ENCODE measurements at places on chromosomes 3 and 15.

DNA sequence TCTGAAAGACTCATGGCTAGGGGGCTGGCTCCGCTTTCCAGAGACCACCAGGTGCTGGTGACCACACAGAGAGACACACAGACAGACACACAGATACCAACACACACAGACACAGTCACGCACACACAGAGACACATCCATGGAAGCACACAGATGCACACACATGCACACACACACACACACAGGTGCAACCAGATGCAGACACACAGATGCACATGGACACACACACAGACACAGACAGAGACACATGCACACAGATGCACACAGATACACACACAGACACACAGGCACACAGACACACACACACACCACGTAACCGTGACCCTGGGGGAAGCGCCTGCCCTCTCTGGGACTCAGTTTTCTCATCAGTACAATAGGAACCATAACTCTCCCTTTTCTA is 132.2 kb downstream of the WNT7A start:
- DNase-seq: no peak

DNA sequence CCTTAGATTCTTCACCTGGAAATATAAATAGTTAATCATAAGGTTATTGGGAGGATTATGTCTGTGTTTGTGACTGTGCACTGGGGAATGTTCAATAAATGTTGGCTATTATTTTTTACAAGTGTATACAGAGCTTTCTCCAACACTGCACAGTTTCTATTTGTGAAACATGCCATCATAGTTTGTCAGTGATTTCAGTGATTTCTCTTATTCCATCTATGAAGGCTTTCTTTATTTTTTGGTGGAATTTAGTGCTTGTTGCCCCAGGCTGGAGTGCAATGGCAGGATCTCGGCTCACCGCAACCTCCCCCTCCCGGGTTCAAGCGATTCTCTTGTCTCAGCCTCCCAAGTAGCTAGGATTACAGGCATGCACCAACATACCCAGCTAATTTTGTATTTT is 545.0 kb upstream of the GRM7 start:
- no peak for DNase-seq

- DNase-seq: no peak
Observed at GRCh38 chr3:61425356-61425755, 136.0 kb upstream of the PTPRG start.

DNA sequence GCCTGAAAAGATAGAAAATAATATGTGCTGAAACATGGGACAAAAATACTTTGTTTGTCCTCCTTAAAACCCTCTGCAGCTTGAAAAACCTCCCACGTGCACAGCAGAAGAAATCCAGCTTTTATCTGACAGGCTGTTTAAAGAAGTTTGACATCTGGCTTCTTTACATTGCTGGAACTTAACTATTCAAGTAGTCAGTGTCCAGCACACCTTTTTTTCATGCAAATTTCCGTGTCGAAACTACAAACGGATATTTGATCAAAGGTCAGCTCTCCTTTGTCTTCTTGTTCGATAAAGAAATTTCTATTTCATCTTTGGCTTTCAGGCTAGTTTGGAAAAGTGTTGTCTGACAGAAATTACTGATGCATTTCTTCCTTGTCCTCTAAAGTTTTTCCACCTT is 66.8 kb upstream of the KBTBD8 start:
- DNase-seq: no peak

GRCh38 chr3:172189987-172190603 is 150.7 kb downstream of the FNDC3B start:
- DNase-seq: peak; percentile 25

DNA sequence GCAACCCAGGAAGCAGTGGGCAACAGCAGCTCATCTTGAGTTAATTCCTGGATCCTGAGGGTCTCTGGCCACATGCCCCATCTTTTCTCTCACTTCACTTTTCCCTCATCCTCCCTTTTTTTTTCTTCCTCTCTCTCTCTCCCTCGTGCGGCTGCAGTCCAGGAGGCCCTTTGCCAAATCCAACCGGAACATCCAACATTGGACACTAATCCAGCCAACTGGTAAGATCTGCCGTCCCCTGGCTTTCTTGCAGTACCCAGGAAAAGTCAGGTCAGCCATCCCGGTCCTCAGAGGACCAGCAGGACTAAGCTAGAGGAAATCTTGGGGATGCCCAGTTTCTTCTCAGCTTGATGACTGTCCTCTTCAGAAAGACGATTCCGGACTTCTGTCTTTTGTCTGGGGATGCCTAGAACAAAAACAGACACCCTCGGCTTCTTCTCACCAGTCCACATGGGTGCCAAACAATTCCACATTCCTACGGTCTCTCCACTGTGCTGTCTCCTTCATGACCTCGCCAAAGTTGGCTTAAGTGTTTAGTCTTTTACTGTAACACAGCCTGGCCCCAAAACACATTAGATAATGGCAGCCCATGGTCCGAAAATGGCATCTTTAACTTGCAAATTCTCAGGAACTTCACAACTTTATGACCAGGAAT is 115.6 kb downstream of the GSK3B start:
- no peak for DNase-seq

- no peak for DNase-seq
Observed at GRCh38 chr3:156093964-156094363, 26.4 kb upstream of the KCNAB1 start.

DNA sequence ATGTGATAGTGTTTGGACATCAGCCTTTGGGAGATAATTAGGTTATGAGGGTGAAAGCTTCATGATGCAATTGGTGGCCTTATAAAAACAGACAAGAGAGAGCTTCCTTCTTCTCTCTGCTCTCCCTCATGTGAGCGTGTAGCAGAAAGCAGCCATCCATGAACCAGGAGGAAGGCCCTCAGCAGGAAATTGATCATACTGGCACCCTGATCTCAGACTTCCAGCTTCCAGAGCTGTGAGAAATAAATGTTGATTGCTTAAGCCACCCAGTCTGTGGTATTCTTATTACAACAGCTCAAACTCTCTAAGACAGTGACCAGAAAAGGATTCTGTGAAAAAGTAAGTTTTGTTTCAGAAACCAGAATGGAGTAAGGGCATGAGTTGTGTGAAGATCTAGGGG is 13.3 kb downstream of the STAC start:
- no peak for DNase-seq

- DNase-seq: no peak
Observed at GRCh38 chr15:81398456-81398855, 24.4 kb upstream of the TMC3 start.

DNA sequence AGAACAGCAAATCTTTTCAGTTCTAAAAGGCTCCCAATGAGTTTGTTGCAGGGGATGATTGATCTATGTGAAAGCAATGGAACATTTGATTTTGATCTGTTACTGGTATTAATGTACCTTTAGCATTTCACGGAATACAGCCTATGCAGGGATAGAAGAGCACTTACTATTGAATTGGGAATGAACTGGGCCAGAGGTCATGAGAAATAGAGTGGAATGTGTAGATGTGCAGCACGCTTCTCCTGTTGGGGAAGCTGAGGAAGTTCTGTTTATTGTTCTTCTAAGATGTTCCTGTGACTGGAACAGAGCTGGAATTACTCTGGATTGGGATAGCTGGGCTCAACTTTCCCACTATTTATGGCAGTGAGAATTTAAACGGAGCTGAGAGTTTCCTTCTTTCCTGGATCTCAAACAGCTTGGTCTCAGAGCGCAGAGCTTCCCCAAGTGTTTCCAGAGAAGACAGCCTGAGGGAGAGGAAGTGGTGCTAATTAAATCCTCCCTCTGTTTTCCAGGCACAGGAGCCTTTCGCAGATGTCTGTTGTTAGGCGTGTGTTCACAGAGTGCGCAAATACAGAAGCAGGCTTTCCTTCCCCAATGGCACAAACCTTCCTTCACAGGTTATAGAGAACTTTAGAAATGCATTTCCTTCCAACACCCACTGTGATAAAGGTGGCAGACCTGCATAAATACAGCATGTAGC is 32.5 kb downstream of the TPRG1 start:
- peak; percentile 24 for DNase-seq

DNA sequence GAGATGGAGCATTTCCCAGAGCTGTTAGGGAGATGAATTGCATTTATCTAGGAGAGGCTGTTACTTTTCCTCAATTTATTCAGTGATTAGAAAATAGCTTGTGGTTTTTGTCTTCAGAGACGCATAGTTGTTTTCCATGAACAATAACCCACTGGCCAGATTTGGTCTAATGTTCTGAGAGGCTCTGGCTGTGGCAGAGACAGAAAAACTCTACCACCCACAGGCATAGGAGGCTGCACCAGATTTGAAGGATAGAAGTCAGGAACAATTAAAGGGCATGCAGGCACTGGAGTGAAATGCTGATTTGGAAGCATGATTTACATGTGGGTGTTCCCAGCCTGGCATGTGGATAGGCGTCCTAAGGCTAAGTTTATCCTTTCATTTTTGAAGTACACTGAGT is 143.5 kb downstream of the NFKBIZ start:
- DNase-seq: no peak

DNA sequence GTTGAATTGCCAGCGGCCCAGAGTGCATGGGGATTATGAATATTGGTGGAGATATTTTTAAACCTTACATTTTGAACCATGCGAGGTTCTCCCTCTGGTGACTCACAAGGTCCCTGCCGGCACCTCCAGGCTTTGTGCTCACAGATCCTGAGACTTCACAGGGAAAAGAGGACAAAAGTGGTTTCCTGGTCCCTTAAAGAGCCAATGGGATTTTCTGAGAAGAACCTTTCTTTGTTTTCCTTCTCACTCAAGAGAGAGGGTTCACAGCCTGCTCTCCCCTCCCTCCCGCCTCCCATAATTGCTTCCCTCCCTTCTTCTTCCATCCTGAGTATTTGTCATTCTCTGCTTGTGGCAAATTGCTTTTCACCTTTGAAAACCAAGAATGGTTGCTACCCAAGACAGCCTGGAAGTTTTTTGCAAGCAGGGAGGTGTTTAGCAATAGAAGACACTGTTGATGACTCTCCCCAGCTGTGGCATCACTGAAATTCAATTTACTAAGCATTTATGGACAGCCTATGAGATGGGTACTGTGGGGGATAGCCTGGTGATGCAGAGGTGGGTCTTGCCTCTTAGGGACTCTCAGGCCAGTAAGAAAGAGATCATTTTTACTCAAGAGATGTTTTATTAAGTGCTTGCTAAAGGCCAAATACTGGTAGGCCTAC is 76.6 kb downstream of the CPN2 start:
- DNase-seq: peak; percentile 54

GRCh38 chr3:149247008-149247710 is 25.5 kb upstream of the CP start:
- DNase-seq: peak; percentile 51

DNA sequence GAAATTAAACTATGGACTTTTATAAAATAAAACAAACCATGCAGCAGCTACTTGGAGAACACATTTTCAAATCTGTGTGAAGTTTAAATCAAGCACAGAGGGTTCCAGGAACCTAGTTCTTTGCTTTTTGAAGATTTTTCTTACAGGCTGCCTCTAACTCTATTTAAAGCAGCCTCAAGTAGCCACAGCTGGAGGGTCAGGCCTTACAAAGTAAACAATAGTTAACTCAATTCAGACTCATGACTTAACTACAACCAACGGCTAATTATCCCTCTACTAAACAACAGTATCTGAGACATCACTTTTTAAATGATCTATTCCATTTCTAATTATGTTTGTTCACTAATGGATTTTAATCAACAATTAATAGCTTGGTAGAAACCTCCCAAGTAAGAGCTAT is 9.8 kb downstream of the LRIG1 start:
- DNase-seq: no peak

DNA sequence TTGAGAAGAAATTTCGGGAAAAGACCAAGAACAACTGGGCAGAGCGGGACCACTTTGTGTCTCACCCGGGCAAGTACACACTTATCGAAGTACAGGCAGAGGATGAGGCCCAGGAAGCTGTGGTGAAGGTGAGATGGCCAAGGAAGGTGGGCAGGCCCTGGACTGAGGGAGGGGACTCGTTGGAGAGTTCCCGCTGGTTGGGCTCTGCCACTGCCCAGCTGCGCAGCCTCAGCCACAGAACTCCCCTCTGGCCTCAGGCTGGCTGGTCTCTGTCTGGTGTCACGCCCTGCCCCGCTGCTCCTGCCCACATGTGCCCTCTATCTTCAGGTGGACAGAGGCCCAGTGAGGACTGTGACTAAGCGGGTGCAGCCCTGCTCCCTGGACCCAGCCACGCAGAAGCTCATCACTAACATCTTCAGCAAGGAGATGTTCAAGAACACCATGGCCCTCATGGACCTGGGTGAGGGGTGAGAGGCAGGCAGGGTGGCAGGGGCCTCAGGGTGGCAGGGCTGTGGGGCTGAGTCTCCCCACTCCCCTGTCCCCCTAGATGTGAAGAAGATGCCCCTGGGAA is 2.4 kb downstream of the PARP3 start:
- DNase-seq: no peak

DNA sequence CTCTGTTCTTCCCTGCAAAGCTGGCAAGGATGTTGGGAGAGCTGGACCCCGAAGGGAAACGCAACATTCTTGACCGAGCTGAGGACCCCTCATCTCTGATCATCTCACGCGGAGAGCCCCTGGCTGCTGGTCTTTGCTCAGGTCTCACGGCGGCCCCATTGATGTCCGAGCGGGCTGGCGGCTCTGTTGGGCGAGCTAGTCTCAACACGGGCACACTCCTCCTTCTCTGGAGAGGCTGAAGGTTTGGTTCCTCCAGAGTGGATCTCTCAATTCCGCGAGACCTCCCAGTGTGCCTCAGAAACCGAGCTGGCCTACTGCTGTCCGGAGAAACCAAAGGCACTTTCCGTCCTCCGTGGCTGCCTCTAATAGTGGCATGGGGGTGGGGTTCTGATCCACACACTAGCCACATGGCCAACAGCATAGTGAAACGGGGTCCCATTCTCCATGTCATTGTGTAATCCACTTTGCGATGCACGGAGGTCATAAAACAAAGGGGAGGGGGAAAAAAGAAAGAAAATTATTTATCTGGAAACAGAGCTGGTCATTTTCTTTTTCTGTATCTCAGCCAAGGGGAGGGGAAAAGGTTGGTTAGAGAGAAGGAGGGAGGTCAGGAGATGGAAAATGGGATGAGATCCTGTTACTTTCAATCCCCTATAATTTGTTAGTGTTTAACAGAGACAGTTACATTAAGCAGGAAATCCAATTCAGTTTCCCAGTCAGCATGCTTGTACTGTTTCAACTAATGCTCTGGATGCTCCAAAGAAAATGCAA is 1.3 kb downstream of the CCDC80 start:
- DNase-seq: no peak

GRCh38 chr3:42226470-42227425 is 39.2 kb downstream of the CCK start:
- peak; percentile 22 for DNase-seq

DNA sequence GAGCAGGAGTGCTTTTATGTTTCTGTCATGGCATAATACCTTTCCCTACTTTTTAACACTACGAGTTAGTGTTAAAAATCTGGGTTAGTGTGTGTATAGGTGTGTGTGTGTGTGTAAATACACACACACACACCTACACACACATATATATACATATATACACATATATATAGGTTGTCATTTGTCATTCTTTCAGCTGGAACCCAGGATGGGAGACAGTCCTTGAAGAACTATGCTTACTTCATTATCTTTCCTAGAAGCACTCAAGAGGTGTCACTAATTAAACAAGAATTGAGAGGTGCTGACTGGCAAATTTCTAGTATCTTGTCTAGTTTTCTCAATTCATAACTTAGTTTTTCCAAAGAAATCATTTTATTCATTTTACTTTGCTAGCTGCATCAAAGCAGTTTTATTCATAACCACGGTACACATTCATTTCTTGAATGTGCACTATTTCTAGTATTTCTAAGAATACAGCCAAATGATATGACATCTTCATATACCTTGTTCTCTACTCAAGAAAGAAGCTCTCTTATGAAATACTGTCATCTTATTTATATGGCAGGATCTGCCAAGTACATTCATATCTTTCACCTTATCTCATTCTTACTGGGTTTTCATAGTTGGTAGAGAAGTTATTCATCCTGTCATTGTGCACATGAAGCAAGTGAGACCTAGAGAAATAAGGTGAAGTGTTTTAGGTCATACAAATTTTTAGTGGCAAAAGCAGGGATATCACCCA is 46.6 kb downstream of the ISL2 start:
- DNase-seq: no peak
